ENCODE measurements at places on chromosomes 1 and 21.

DNA sequence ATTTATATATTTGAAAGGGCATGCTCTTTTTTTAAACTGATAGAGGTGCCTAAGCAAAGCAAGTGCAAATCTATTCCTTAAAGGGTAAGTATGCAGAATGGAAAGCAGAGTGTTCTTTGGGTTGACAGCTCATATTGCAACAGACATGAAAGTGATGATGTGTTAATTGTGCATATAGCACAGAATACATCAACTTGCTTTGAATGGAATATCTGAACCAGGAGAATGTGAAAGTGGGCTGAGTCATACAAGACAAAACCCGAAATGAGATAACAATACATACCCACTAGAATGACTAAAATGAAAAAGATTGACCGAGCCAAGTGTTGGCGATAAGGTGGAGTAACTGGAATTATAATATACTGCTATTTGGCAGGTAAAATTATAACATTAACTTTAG is 4.3 kb downstream of the CR1 start:
- DNase-seq = no peak

DNA sequence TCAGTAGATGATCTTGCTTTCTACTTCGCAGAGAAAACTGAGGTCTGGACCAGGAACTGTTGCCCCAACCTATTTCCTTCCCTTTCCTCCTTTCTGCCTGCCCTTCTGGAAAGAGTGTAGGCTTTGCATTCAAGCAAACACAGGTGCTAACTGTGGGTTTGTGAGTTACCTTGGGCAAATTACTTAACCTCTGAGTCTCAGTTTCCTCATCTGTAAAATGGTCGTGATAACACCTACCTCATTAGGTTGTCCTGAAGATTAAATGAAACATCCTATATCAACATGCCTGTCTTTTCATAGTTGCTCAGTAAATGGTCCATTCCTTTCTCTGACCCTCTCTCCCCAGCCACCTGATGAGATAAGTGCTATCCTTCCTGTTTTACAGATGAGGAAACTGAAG is 9.5 kb upstream of the BLACAT1 start:
- no peak for DNase-seq

DNA sequence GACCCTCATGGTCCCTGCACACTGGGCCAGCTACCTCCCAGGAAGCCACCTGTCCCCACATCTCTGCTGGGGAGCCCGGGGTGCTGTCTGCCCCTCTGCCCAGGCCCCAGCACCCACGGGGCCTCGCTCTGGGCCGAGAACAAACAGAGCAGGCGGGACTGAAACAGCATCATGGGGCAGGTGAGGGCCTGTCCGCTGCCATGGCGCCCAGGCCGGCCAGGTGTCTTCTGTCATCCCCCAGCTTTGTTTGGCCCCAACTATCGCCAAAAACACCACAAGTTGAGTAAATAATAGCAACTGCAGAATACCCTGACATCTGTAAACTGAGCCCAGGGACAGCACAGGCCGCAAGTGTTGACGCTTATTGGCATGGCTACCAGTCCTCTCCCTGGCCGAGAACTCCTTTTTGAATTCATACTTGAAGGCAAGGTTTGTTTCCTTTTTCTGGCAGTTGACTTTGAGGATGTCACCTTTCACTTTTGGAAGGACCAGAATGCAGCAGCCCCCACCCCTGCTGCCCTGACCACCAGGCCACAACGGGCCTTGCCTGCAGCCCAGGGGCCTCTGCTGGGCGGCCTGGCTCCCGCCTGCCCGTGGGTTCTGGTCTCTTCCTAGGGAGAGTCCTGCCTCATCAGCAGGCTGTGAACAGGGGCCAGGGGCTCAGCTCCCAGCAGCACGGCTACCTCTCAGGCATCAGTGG is 152.7 kb downstream of the CASZ1 start:
- DNase-seq = no peak

GRCh38 chr1:110876748-110877341 is 3.9 kb downstream of the CD53 start:
- DNase-seq = no peak

GRCh38 chr1:89198081-89198480 is 661 bp downstream of the GBP4 start:
- no peak for DNase-seq

DNA sequence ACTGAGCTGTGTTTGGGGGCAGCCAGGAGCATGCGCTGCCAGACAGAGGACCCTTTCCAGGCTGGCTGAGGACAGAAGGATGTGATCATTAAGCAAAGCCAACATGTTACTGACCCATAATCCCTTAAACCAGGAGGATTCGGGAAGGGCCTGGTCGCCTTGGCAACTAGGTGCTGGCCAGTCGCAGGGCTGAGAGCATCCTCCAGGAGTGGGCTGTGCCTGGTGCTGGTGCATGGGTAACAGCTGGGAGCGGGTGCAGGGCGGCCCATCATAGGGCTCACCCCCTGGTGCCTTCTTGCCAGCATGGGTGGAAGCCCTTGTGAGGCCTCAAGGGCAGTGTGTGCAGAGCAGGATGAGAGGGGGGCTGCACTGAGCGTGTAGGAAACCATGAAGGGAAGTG is 17.2 kb downstream of the CDK18 start:
- no peak for DNase-seq

- DNase-seq = no peak
Observed at GRCh38 chr1:227777646-227778045, 37.8 kb upstream of the PRSS38 start.

GRCh38 chr1:153698923-153699714 is 20.6 kb downstream of the NPR1 start:
- no peak for DNase-seq

DNA sequence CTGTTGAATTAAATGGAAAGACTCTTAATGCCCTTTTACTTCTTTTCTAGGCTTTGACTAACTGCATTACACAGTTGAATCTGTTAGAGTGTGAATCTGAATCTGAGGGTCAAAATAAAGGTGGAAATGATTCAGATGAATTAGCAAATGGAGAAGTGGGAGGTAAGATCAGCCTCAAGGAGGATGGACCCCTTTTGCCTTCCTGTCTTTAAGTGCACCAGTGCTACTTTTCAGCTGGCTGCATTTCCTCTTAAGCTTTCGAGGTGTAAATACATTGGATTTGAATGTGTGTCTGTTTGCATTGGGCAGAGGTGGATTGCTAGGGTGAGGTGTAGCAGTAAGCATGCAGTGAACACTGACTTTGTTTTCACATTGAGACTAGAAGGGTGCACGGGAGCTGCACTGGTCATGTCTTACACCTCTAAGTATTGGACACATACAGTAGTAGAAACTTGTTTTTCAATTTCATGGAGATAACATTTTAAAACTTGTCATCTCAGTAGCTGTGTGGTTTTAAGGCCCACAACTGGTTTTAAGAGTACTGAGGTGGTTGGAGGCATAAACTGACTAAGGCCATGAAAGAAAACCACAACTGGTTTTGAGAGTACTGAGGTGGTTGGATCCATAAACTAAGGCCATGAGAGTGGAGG is 35.4 kb downstream of the MIA3 start:
- DNase-seq = no peak

GRCh38 chr21:45615145-45615711 is 28.3 kb upstream of the PCBP3 start:
- DNase-seq = no peak

GRCh38 chr1:37672136-37672870 is 20.0 kb upstream of the CDCA8 start:
- DNase-seq = no peak

DNA sequence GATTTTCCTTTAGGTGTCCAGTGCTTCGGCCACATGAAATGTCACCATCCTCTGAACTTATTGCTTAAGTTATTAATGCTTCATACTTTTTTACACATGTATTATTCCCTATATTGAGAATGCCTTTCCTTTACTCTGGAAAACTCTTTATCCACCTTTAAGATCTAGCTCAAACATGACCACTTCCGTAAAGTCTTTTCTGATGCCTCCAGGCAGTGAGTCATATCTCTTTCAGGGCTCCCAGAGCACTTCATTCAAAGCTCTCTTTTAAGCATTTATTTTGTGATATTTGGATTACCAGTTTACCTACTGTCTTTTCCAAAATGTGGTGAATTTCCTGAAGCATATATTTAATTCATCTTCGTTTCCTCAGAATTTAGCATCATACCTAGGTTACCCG is 178.9 kb downstream of the HS2ST1 start:
- DNase-seq = no peak

DNA sequence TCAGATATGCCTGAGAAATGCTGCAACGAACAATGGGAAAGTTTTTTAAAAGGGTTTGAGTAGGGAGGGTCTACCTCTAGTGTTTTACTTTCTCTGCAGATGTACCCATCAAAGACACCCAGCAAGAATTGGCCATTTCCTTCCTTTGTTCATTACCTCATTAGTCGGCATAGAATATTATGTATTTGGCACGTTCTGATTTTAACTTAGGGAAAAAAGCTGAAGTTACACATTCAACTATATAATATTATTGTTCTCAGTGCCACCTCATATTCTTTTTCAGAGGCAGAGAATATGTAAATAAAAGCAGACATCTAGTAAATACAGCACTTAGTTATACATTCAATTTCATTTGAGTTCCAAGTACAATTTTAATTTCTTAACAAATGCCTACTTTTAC is 83.7 kb upstream of the PPP2R5A start:
- DNase-seq = no peak

DNA sequence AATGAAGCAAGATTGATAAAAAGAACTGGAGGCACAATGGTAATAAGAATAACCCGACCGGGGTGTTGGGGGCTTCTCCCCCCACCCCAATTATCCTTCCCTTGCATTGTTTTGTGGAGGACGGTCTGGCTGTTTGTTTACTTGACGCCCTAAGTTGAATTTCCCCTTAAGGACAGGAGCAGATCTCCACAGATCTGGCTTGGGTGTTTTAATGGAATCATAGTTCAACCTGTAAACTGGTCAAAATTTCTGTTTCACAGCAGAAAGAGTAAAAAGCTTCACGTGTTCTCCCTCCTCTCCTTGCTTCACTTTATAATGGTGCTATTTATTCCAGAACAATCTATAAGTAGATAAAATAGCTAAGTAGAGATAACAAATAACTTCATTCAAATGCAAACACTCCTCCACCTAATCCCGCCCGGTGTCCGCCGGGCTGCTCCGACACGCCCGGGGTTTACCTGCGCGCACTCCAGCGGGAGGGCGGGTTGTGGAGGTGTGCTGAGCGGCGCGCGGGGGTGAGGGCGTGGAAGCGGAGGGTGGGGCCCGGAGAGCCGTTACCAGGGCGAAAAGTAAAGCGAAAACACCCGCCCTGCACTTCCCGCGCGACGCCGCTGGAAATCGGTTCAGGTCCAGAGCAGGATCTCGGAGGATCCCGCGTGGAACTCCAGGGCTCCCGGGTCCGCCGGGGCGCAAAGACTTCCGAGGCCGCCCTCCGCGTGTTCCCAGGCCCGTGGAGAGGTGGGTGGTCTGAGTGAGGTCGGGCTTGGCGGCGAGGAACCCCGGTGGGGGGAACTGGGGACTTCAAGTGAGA is 2.0 kb upstream of the ATF3 start:
- peak; percentile 19 for DNase-seq

DNA sequence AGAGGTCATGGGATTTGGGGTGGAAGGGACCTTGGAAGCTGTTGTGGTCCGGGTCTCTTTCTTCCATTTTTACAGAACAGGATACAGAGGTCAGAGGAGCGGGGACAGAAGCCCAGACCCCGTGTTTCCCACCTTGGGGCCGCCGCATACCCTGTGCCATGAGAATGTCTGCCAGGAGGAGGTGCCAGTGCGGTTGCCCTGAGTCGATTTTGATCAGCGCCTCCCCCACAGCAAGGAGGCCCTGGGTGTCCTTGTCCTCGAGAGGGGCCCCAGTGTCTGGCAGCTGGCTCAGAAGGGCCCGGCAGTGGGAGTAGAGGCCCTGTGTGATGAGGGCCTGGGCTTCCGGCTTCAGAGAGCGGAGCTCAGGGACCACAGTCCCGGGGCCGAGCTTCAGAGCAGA is 12.3 kb upstream of the MMEL1 start:
- DNase-seq = no peak

- DNase-seq = no peak
Observed at GRCh38 chr21:23886828-23887724, 1720.2 kb downstream of the MRPL39 start.

All from germinal center (tissue), 1 donor.